NCI-H187 treated with DMSO at 0.1 percent for 48 hours (cell line): ENCODE measurements at places on chromosomes 5 and 9.

DNA sequence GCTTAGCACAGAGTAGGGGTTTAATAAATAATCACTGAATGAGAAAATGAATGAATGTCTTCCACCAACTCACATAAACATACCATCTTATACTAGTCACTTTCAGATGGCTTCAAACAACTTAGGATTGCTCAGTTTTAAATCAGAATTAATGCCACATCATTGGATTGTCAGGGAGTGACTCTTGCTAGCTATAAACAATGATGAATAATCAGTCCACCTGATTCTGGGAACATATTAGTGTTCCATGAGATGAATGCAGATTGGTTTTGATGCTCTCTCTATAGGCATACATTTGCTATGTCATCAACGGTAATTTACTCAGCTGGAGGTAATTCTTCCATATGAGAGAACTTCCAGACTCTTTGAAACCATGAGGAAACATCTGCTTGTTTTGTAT lies 97.4 kb downstream of the CDH9 start:
- DNase-seq: no peak

DNA sequence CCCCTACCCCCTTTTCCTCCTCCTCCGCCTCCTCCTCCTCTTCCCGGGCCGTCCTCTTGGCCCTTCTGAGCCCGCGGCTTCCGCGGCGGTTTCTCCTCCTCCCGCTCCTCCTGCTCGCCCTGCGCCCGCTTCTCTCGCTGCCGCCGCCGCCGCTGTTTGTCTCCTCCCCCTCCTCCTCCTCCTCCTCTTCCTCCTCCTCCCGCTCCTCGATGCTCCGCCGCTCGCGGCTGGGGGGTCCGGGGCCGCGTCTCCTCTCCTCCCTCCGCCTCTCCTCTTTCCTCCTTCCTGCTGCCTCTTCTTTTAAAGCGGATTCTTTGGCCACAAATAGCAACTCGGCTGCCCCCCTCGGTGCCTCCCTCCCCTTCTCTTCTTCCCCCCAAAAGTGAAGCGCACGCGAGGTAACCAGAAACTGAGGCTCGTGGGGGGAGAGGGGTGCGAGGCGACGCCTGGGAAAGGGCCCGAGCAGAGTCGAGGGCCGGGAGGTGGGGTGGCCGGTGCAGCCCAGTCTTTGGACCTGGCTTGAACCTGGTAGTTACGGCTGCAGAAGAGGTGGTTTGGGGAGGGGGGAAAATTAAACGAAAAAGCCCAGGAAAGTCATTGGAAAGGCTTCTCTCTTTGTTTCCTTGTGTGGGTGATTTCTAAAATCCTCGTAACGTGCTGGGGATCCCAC lies 1058.5 kb upstream of the DMAC1 start:
- DNase-seq: no peak

DNA sequence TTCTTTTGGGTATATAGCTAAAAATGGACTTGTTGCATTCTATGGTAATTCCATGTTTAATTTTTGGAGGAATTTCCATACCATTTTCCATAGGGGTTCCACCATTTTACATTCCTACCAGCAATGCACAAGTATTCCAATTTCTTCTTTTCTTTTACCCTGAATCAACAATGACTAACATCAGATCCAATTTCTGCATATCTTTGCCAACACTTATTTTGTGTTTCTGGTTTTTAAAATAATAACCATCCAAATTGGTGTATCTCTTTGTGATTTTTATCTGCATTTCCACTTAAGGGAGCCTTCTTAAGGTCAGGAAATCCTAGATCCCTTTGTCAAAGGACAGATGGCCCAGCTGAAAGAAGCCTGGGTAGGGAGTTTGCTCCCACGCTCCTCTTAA lies 29.5 kb upstream of the SMU1 start:
- DNase-seq: no peak

DNA sequence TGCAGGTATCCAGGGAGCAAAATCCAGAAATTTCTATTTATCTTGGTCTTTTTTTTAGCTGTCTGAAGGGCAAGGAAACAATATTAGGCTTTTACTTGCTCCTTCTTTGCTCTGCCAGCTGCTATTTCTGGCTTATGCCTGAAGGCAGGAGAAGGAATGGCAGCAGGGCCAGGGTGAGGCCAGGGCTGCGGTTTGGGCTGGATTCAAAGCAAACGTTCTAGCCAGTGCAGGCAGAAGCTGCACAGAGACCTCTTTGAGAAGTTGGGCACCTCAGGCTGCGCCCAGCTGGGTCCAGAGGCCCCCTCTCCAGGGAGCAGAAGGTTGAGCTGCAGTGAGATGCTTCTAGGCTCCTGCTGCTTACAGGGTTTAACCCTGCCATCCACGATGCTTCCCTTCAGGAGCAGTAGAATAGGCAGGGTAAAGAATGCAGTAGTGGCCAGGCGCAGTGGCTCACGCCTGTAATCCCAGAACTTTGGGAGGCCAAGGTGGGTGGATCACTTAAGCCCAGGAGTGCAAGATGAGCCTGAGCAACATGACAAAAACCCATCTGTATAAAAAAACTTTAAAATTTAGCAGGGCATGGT lies 201.2 kb downstream of the ADCY2 start:
- DNase-seq: no peak

- DNase-seq: no peak
Measured at GRCh38 chr9:27468000-27468399, 56.1 kb upstream of the IFNK start.
